ENCODE measurements at places on chromosomes 3 and 15. TPM values are rescaled to one million over a fixed set of nuclear protein-coding genes. Genes with fewer than 3 reads are reported as not detected.

DNASE1L3 gene
- not detected for total RNA-seq

STIMATE gene
- 10.9 TPM for total RNA-seq

BOC gene
- total RNA-seq: 19.7 TPM

NEK10 gene
- total RNA-seq: 35.3 TPM

DUOXA1 gene
- total RNA-seq: 0.59 TPM

CCR3 gene
- 0.94 TPM for total RNA-seq

CD200 gene
- total RNA-seq: 24.0 TPM

TRIM42 gene
- total RNA-seq: not detected

SLC24A5 gene
- not detected for total RNA-seq

CHRNA7 gene
- total RNA-seq: 0.23 TPM

DAZL gene
- total RNA-seq: not detected

HGD gene
- 0.12 TPM for total RNA-seq

ZDHHC23 gene
- 0.70 TPM for total RNA-seq

MKRN2OS gene
- total RNA-seq: not detected

ZBTB11 gene
- 13.5 TPM for total RNA-seq

RBMS3 gene
- 77.3 TPM for total RNA-seq

LRRIQ4 gene
- total RNA-seq: not detected

PIGZ gene
- 2.0 TPM for total RNA-seq
